ENCODE measurements at places on chromosomes 11 and 22.

DNA sequence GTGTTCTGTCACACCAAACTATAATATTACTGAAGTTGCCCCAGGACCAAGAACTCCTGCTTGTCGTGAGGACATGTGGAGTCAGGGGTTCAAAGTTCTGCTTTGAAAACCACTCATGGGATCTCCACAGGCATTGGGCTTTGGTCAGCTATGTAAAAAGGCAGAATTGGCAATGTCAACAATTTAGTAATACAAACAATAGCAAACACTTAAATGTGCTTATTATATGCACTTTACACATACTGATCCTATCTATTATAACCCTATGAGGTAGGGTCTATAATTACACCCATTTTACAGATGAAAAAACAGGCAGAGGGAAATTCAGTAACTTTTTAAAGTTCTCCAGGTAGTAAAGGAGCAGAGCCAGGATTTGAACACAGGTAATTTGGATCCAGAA is 94.6 kb downstream of the CCDC83 start:
- no peak for DNase-seq

GRCh38 chr11:111659201-111660115 is 57.2 kb downstream of the SIK2 start:
- no peak for DNase-seq

- DNase-seq: no peak
Observed at GRCh38 chr11:1767399-1768140, 3.8 kb upstream of the CTSD start.

DNA sequence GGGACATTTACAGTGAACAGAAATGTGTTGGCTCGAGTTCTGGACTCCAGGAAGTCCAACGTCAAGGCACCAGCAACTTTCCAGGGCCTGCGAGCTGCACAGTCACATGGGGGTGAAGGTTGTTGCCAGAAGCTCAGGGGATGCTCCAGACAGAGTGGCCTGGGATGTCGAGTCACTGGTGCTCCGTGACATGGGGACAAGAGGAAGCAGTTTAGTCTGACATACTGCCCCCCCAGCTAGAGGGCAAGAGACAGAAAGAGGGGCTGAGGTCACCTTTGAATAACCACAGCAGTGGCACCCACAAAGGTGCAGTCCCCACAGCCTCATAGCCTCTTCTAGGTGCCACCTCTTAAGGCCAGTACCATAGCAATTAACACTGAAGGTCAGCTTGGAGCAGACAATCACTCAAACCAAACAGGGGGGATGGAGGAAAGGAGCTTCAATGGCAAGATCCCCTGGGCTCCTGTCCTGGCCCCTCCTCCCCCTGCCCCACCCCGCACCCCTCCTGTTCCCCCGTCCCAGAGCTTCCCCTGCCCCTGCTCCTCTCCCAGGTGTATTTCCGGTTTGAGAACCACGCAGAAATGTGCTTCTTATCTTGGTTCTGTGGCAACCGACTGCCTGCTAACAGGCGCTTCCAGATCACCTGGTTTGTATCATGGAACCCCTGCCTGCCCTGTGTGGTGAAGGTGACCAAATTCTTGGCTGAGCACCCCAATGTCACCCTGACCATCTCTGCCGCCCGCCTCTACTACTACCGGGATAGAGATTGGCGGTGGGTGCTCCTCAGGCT is 3.8 kb downstream of the APOBEC3D start:
- DNase-seq: no peak

DNA sequence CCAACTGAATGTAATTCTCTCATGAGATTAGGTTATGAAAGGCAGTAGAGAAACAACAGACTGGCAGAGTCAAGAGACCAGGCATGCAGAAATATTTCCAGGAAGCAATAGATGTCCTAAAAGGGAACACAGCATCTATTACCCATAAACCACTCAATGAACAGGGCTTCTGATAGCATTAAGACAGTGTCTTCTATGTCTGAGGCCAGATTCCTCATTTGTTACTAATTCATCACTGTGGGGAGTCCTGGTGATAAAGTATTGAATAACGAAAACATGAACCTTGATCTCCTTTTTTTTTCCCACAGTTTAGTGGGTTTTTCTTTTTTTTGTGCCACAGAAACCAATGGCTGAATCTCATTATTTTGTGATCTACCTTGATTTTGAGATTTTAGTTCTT is 339.0 kb downstream of the METTL15 start:
- no peak for DNase-seq

Data from renal cortex interstitium (tissue), 15 donors.